ENCODE measurements at places on chromosomes 3 and 15.

GRCh38 chr3:53198256-53198977 lies 37.4 kb downstream of the PRKCD start:
- DNase-seq: no peak

DNA sequence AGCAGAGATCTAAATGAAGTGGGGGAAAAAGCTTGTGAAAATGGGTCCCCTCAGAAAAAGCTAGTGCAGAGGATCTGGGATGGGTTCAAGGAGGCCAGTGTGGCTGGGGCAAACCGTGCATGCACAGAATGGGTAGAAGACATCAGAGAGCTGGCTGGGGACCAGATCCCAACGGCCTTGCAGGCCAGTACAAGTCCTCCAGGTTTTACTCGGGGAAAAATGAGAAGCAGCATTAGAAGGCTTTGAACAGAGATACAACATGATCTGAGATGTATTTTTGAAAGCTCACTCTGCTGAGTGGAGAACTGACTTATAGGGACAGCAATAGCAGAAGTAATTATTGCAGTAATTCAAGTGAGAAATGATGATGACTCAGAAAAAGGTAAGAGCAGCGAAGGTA lies 114.5 kb downstream of the HERC1 start:
- DNase-seq: no peak

- DNase-seq: no peak
Measured at GRCh38 chr3:29587340-29587739, 306.5 kb downstream of the RBMS3 start.

- DNase-seq: no peak
Measured at GRCh38 chr3:28950614-28951013, 330.3 kb upstream of the RBMS3 start.

GRCh38 chr15:40929660-40930429 lies 705 bp downstream of the DLL4 start:
- DNase-seq: no peak

GRCh38 chr15:57548835-57549234 lies 42.9 kb upstream of the MYZAP start:
- no peak for DNase-seq

Measured in activated CD4-positive, alpha-beta T cell treated with anti-CD3 and anti-CD28 coated beads, Interleukin-2, Interleukin-6, amounts not matched to agents 100 ng/mL and 50 ng/mL, durations not matched to agents 16 hours and 8 hours (primary cell).